ENCODE measurements at places on chromosomes 3 and 15. TPM values are rescaled to one million over a fixed set of nuclear protein-coding genes. Genes with fewer than 3 reads are reported as not detected.

GRCh38 chr3:106711650-106712049, 665.6 kb upstream of the CCDC54 start:
- no peak overlapping the region for H3K27ac ChIP-seq
- no peak for DNase-seq
- H3K27me3 ChIP-seq = no peaks in the 10 kb centered on the region
- no peaks in the 10 kb centered on the region for H3K4me1 ChIP-seq
- no peaks in the 10 kb centered on the region for H3K36me3 ChIP-seq
- no peak overlapping the region for H3K4me3 ChIP-seq

Gene SLC9C1
- not detected for total RNA-seq

Gene GOLGA8J
- total RNA-seq = not detected

GRCh38 chr15:59332009-59332408, 40.7 kb downstream of the MYO1E start:
- DNase-seq = no peak
- no peaks in the 10 kb centered on the region for H3K27me3 ChIP-seq
- H3K4me3 ChIP-seq = no peak overlapping the region
- no peak overlapping the region for H3K27ac ChIP-seq

- peaks cover 99% of the 10 kb centered on the region for H3K4me1 ChIP-seq
- no peaks in the 10 kb centered on the region for H3K27me3 ChIP-seq
- peak overlapping the region; percentile 9 for H3K4me3 ChIP-seq
- H3K27ac ChIP-seq = peak overlapping the region; percentile 83
- no peaks in the 10 kb centered on the region for H3K36me3 ChIP-seq
- no peak for DNase-seq
Measured at GRCh38 chr15:68794863-68795262, 25.8 kb downstream of the ANP32A start.

DNA sequence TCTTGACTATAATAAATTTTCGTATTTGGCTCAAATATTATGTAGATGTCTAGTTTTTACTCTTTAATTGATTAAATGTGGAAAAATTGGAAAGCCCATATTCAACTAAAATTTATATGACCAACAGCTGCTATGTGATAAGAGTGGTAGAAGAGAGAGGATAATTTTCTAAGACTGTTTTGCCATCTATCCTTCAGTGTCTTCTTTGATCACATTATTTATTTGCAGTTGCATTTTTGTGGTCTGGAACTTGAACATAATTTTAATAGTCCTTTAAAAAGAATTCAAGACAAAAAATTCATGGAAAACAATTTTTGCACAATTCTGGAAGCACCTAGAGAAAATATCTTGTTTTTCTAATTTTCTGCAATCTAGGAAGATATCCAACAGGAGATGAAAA, 213.3 kb upstream of the THBS1 start:
- H3K27ac ChIP-seq = no peak overlapping the region
- no peak overlapping the region for H3K4me3 ChIP-seq
- no peaks in the 10 kb centered on the region for H3K27me3 ChIP-seq
- H3K4me1 ChIP-seq = no peaks in the 10 kb centered on the region

All from tibial nerve (tissue), 4 donors.